ENCODE measurements at places on chromosomes 6 and 20.

DNA sequence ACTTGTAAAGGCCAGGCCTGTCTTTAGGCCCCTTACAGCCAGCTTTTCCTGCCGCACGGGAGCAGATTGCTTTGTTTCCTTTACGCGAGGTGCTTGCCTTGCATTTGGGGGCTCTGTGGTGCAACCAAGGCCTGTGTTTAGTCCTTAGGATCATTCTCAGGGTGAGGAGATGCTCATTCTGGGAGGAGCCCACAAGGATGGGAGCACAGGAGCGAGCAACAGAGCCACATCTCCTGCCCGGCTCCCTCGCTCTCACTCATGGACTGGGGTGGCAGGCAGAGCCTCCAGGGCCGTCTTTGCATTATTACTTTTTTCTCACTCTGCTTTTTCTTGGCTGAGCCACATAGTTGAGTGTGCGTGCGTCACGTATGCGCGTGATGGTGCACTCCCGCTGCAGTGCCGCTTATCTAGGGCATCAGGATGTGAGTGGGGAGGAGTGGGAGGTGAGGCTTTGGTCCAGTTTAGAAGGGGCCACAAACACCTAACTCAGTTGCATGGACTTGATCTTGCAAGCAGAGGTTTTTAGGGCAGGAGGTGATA, 19.1 kb downstream of the DYNLRB1 start:
- no peak for DNase-seq

DNA sequence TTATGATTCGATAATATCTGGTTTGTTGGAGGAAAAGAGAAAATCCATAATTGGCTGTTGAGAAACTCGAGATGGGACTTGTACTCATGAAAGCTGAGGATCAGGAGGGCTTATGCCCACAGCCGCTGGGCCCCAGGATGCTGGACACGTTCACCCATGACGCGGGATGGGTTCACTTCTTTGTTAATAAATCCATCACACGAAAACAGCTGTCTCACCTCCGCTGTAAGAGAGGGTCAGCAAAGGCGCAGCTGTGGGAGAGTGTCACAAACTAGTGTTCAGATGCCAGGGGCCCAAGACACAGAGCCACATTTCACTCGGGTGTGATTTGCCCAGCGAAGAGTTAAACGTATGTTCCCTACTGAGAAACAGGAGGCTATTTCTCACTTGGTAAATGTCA, 315.1 kb downstream of the THBS2 start:
- DNase-seq: no peak

GRCh38 chr6:53862662-53863462, 68.1 kb downstream of the LRRC1 start:
- DNase-seq: no peak

- DNase-seq: no peak
Observed at GRCh38 chr6:75305573-75305972, 21.0 kb upstream of the TMEM30A start.

- DNase-seq: peak; percentile 71
Observed at GRCh38 chr6:53241938-53242337, 93.3 kb upstream of the GCM1 start.

Data from upper lobe of left lung (tissue), 6 donors.